Fibroblast of skin of left quadriceps (primary cell): ENCODE measurements at places on chromosomes 4 and X.

DNA sequence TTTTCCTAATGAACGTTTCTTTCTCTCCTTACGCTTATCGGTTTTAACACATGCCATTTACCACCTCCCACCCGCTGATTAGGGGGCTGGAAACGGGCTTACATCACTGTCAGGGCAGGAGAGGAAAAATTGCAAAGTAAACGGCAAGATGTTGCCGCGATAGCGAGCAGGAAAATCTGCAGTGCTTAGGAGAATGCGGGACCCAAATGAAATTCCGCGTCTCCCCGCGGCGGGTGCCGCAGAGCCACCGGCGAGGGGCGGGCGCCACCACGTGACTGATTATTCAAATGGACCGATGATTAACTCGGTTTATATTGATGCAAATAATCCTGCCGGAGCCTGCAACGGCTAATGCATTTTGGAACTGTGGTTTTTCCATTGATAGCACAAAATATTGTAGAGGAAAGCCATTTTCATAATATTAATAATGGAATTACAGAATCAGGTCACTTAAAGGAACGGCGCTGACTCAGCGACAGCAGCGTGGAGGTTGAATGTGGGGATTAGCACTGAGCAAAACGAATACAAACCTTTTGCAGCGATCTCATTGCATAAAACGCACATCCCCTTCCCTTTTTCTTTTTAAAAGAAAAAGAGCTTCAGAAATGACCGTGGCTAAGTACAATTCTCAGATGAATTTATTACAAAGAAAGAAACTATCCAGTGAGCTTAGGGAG is 224.2 kb downstream of the STIM2 start:
- no peak for DNase-seq

DNA sequence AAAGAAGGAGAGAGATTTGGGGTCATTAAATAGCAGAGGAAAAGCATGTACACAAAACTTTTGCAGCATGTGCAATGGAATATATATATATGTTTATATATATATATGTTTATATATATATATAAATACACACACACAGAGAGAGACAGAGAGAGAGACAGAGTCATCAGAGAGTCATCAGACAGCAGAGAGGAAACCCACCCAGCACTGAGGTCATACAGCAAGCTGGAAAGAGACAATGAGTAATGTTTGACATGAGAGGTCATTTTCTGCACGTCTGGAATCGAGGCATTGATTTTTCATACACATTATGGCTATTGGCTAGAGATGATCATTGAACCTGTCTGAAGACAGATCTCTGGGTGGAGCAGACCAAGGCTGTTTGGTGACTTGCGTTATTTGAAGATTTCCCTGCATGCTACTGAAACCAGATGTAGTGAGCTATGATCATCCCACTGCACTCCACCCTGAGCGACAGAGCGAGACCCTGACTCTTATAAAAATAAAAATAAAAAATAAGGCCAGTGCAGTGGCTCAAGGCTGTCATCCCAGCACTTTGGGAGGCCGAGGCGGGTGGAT is 48.8 kb upstream of the SHOX start:
- no peak for DNase-seq

DNA sequence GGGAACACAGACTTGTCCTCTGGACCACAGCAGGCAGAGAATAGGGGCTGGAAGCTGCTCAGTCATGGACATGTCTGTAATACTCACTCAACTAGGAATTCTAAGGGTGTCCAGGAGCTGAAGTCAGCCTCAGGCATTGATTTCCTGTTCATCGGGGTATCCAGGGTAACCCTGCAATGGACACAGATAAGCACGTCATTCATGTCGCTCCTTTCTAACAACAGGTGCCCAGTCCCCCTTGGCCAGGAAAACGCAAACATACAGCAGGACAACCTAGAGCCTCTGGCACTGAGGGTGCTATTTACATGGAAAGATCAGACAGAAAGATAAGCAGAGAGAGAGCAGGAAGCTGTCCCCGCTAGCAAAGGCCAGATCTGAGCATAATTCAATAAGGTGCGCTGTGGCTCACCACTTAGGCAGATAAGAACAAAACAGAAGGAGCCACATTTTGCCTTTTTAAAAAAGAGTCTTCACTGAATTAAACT is 21.3 kb downstream of the QDPR start:
- DNase-seq, result no peak

GRCh38 chr4:17762726-17763125 is 18.7 kb downstream of the FAM184B start:
- DNase-seq, result no peak
